Endodermal cell (in vitro differentiated cells): ENCODE measurements at places on chromosomes 16 and 17. TPM values are rescaled to one million over a fixed set of nuclear protein-coding genes. Genes with fewer than 3 reads are reported as not detected.
A peak's percentile ranks its signal among the peaks of the same experiment; 100 is the strongest.

The KCNH6 gene
- 0.75 and 0.79 TPM in 2 replicates for total RNA-seq

The NAGS gene
- total RNA-seq = 1.2 and 1.4 TPM in 2 replicates

The TADA2A gene
- total RNA-seq = 27.0 and 31.6 TPM in 2 replicates

The TNRC6C gene
- 22.4 to 32.2 TPM (median 30.5 TPM) in 3 replicates for total RNA-seq

The RAB26 gene
- total RNA-seq = 3.1 to 4.2 TPM (median 3.2 TPM) in 3 replicates

The ZNF624 gene
- 7.1 to 8.7 TPM (median 7.1 TPM) in 3 replicates for total RNA-seq

The TBX6 gene
- 6.3 to 10.3 TPM (median 7.2 TPM) in 3 replicates for total RNA-seq

- H3K27me3 ChIP-seq = no peaks in the 10 kb centered on the region
- peaks cover 6% of the 10 kb centered on the region for H3K4me1 ChIP-seq
- DNase-seq = no peak
- H3K27ac ChIP-seq = no peak overlapping the region
Measured at GRCh38 chr17:12089809-12090384, 69.2 kb downstream of the MAP2K4 start.

DNA sequence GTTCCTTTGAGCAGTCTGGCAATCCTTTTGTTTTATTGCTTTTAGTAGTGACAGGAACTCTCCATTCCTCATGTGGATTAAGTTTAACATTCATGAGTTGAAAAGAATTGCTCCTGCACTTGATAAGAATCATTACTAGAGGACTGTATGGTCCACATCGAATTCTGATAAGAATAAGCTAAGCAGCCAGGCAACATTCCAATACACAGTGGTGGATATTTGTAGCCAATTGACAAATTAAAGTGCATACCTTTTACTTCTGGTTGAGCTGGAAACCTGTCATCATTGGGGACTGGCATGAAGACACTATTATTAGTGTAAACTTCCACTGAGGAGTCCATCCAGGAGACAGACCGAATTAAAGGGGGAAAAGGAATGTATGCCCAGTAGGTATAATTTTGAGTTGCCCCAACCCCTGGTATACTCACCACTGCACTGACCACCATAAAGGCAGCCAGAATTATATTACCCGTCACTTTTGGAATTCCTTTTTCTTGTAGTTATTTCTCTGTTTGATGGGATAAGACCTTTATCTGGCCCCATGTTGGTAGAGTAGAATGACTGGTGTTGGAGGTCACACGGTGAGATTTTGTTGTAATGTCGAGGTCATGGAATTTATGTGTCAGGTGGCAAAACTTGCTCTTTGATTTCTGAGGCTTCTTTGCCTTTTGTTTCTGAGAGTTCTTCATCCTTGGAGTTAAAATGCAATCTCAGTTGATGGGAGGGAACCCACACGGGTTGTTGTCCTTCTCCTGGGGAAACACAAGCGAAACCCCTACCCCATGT lies 72.1 kb upstream of the ARL4D start:
- H3K4me1 ChIP-seq = peaks cover 15% of the 10 kb centered on the region
- no peaks in the 10 kb centered on the region for H3K36me3 ChIP-seq
- no peak overlapping the region for H3K4me3 ChIP-seq
- peak; percentile 30 for DNase-seq
- no peak overlapping the region for H3K27ac ChIP-seq

GRCh38 chr16:58503863-58504688 lies 4.1 kb downstream of the NDRG4 start:
- no peak overlapping the region for H3K4me3 ChIP-seq
- H3K4me1 ChIP-seq = no peaks in the 10 kb centered on the region
- H3K27me3 ChIP-seq = no peaks in the 10 kb centered on the region
- no peak overlapping the region for H3K27ac ChIP-seq
- peaks cover 24% of the 10 kb centered on the region for H3K36me3 ChIP-seq

- no peak overlapping the region for H3K4me3 ChIP-seq
- no peak for DNase-seq
- no peaks in the 10 kb centered on the region for H3K4me1 ChIP-seq
- H3K27me3 ChIP-seq = no peaks in the 10 kb centered on the region
Measured at GRCh38 chr17:811051-811784, 29.1 kb downstream of the MRM3 start.

GRCh38 chr16:58196898-58197313 lies 1.0 kb downstream of the CSNK2A2 start:
- peaks cover 48% of the 10 kb centered on the region for H3K36me3 ChIP-seq
- peak overlapping the region; percentile 88 for H3K4me3 ChIP-seq
- peak; percentile 55 for DNase-seq
- peaks cover 15% of the 10 kb centered on the region for H3K27me3 ChIP-seq
- no peak overlapping the region for H3K27ac ChIP-seq

GRCh38 chr17:57286399-57287105 lies 30.2 kb downstream of the MSI2 start:
- DNase-seq = no peak
- H3K27me3 ChIP-seq = no peaks in the 10 kb centered on the region
- peak overlapping the region; percentile 80 for H3K27ac ChIP-seq
- H3K36me3 ChIP-seq = peaks cover 8% of the 10 kb centered on the region
- H3K4me3 ChIP-seq = no peak overlapping the region
- peaks cover 5% of the 10 kb centered on the region for H3K4me1 ChIP-seq

DNA sequence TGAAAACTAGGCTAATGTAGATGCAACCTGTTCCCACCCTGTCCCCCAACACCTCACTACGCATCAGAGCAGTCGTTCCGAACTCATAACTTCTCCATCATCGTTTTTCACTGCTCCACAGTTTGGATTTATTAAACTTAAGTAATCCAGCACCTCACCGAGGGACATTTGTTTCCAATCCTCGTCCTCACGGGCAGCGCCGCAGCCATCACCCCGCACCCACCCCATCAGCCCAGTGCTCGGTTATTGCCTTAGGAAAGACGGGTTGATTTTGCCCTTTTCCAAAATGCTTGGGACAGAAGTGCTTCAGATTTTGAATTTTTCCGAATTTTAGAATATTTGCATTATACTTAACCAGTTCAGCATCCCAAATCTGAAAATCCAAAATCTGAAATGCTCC lies 71.0 kb upstream of the DOC2B start:
- no peaks in the 10 kb centered on the region for H3K4me1 ChIP-seq
- H3K36me3 ChIP-seq = no peaks in the 10 kb centered on the region
- H3K27me3 ChIP-seq = no peaks in the 10 kb centered on the region
- no peak overlapping the region for H3K27ac ChIP-seq
- H3K4me3 ChIP-seq = no peak overlapping the region

- no peaks in the 10 kb centered on the region for H3K27me3 ChIP-seq
- H3K27ac ChIP-seq = no peak overlapping the region
- peak; percentile 61 for DNase-seq
- H3K36me3 ChIP-seq = no peaks in the 10 kb centered on the region
- H3K4me1 ChIP-seq = peaks cover 4% of the 10 kb centered on the region
- H3K4me3 ChIP-seq = no peak overlapping the region
Measured at GRCh38 chr17:56373981-56374833, 219.3 kb upstream of the NOG start.

- no peaks in the 10 kb centered on the region for H3K4me1 ChIP-seq
- no peaks in the 10 kb centered on the region for H3K27me3 ChIP-seq
- no peak for DNase-seq
- H3K4me3 ChIP-seq = no peak overlapping the region
- H3K27ac ChIP-seq = no peak overlapping the region
Measured at GRCh38 chr16:56137269-56137668, 54.0 kb upstream of the GNAO1 start.

DNA sequence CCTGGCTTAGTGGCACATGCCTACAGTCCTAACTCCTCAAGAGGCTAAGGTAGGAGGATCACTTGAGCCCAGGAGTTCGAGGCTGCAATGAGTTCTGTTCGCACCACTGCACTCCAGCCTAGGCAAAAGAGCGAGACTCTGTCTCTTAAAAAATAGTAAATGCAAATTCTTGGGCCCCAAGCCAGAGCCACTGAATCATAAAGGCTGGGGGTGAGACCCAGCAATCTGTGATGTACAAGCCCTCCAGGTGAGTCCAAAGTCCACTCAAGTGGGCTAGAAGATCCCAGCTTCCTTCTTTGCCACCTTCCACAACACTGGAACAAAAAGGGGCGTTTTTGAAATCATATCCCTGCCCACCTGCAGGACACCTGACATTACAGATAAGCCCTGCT lies 16.9 kb downstream of the TRIM25 start:
- H3K4me3 ChIP-seq = no peak overlapping the region
- H3K36me3 ChIP-seq = peaks cover 3% of the 10 kb centered on the region
- H3K27me3 ChIP-seq = no peaks in the 10 kb centered on the region

DNA sequence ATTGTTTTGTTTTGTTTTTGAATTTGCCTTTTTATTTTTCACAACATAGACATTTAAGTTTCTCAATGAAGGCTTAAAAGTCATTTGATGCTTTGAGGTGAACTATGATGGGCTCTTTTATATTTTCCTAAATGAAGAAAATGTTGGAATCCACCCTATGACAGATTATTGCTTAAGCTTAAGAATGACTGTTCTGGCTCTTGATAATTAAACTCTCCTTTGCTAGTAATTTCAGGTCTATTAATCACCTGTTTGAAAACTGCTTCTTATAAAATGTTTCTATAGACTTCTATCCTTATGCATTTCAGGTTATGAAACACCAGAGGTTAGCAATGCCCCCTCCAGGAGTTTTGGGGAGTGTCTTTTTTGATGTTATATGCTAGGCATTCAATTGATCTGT lies 424.1 kb upstream of the DYNLRB2 start:
- no peaks in the 10 kb centered on the region for H3K4me1 ChIP-seq
- no peak overlapping the region for H3K27ac ChIP-seq
- no peaks in the 10 kb centered on the region for H3K36me3 ChIP-seq
- H3K27me3 ChIP-seq = no peaks in the 10 kb centered on the region
- no peak overlapping the region for H3K4me3 ChIP-seq

DNA sequence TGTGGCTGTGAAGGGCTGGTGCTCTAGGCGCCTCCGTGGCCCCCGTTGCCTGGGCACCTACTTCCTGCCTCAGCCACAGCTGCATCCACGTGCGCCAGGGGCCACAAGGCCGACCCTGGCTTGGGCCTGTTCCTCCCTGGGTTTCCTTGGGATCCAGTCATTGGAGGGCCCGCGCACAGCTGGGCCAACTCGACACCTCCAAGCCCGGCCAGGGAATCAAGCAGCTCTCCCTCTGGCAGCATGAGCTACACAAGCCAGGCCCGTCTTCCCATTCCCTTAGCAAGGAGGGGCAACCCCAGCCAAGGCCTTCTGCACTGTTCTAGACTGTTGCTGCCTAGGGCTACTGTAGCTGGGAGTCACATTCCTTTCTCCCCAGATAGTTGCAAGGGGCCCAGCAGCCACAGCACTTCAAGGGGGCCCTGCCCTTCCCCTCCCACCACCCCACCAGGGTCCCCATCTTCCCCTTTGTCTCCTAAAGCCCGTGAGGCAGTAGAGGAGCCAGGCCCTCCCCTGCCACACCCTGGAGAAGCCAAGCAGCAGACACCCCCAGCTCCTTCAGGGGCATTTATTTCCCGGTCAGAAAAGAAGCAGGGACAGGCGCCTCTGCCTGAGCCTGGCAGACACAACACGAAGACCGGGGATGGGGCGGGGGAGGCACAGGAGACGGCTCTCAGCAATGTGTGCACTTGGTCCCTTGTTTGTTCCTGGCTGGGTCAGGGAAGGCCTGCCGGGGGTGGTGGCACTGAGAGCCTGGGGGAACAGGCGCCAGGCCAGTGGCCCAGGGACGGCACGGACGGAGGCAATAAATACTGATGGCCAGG lies 3.8 kb downstream of the ARHGDIA start:
- H3K4me1 ChIP-seq = no peaks in the 10 kb centered on the region
- H3K27me3 ChIP-seq = no peaks in the 10 kb centered on the region
- no peak overlapping the region for H3K4me3 ChIP-seq
- H3K27ac ChIP-seq = peak overlapping the region; percentile 78
- H3K36me3 ChIP-seq = peaks cover 53% of the 10 kb centered on the region

DNA sequence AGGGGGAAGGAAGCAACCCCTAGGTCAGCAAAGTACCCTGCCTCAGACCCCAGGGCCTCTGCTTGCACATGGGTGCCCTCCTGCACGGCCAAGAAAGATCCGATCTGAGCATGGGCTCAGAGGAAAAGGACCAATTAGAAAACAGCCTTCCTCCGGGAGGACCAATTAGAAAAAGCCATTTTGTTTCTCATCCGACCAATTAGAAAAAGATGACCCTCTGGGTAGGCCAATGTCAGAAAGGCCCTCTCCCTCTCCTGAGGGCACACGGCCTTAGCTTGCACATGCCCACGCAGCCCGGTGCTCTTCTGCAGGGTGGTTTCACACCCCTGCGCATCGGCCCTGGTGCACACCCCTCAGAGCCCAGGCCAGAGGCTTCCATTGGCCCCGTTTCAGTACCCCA lies 5.1 kb upstream of the CISD3 start:
- no peaks in the 10 kb centered on the region for H3K4me1 ChIP-seq
- H3K36me3 ChIP-seq = peaks cover 39% of the 10 kb centered on the region
- DNase-seq = no peak
- H3K4me3 ChIP-seq = no peak overlapping the region
- no peaks in the 10 kb centered on the region for H3K27me3 ChIP-seq

- H3K4me1 ChIP-seq = no peaks in the 10 kb centered on the region
- no peaks in the 10 kb centered on the region for H3K27me3 ChIP-seq
- no peaks in the 10 kb centered on the region for H3K36me3 ChIP-seq
- no peak overlapping the region for H3K27ac ChIP-seq
- no peak for DNase-seq
- no peak overlapping the region for H3K4me3 ChIP-seq
Measured at GRCh38 chr17:22514315-22514714, 822.0 kb downstream of the KCNJ18 start.

- no peaks in the 10 kb centered on the region for H3K36me3 ChIP-seq
- no peaks in the 10 kb centered on the region for H3K27me3 ChIP-seq
- DNase-seq = peak; percentile 30
- no peak overlapping the region for H3K4me3 ChIP-seq
- H3K27ac ChIP-seq = no peak overlapping the region
Measured at GRCh38 chr17:66686601-66687000, 148.3 kb upstream of the CACNG5 start.

DNA sequence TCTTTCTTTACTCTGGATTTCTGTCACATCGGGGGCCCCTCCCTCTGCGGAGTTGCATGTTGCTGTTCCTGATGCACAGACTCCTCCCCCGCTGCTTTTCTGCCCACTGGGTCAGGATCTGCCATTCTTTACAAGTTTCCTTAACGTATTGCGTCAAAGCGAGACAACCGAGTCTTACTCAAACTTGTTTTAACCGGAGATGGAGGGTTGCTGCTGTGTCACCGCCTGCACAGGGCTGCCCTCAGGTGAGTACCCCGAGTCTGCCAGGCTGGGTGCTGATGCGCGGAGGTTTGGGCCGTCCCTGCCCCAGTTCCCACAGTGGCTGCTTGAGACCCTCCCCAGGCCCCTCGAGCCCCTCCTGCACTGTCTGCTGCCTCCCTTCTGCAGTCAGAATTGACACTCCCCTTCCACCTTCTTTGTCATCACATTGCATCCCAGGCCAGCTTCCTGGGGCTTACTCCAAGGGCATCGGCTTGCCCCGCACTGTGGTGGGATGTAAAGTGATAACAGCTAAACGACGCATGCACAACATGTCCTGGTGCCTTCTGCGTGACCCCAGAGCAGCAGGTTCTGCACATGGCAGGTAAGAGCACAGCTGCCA lies 19.3 kb downstream of the CARHSP1 start:
- H3K4me1 ChIP-seq = peaks cover 15% of the 10 kb centered on the region
- no peak overlapping the region for H3K4me3 ChIP-seq
- DNase-seq = no peak
- H3K27ac ChIP-seq = peak overlapping the region; percentile 64
